Activated CD8-positive, alpha-beta T cell treated with anti-CD3 and anti-CD28 coated beads for 36 hours (primary cell): ENCODE measurements at places on chromosomes 7 and 10. TPM values are rescaled to one million over a fixed set of nuclear protein-coding genes. Genes with fewer than 3 reads are reported as not detected.

Gene CYP3A4
- total RNA-seq = not detected

Gene FEZF1
- total RNA-seq = not detected

Gene SDHAF3
- 43.0 TPM for total RNA-seq

Gene ATP6V0E2
- 46.3 TPM for total RNA-seq
